CD4-positive, alpha-beta T cell treated with Interleukin-4 for 4 hours (primary cell): ENCODE measurements at places on chromosomes 1 and 21.

DNA sequence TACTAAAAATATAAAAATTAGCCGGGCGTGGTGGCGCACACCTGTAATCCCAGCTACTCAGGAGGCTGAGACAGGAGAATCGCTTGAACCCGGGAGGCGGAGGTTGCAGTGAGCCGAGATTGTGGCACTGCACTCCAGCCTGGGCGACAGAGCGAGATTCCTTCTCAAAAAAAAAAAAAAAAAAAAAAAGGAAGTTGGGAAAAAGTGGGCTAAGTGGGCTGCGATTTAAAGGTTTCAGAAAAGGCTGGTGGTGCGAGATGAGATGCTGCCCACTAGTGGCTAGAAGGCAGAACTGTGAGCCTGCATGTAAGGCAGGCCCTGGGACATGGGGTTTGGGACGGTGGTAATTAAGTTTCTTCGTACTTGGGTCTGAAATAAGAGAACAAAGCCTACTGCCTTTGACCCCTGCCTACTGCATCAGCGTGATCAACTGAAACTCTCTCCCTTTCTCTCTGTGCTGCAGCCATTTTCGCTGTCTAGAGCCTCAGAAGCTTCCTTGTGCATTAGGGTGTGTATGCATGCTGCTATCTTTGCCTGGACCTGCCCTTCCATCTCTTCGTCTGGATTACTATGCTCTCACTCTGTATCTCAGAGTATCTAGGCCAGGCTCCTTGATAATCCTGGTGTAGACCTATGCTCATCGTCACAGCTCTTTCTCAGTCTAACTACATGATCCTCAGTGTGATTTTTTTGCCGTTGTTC, 12.4 kb downstream of the FMOD start:
- peak; percentile 71 for DNase-seq

DNA sequence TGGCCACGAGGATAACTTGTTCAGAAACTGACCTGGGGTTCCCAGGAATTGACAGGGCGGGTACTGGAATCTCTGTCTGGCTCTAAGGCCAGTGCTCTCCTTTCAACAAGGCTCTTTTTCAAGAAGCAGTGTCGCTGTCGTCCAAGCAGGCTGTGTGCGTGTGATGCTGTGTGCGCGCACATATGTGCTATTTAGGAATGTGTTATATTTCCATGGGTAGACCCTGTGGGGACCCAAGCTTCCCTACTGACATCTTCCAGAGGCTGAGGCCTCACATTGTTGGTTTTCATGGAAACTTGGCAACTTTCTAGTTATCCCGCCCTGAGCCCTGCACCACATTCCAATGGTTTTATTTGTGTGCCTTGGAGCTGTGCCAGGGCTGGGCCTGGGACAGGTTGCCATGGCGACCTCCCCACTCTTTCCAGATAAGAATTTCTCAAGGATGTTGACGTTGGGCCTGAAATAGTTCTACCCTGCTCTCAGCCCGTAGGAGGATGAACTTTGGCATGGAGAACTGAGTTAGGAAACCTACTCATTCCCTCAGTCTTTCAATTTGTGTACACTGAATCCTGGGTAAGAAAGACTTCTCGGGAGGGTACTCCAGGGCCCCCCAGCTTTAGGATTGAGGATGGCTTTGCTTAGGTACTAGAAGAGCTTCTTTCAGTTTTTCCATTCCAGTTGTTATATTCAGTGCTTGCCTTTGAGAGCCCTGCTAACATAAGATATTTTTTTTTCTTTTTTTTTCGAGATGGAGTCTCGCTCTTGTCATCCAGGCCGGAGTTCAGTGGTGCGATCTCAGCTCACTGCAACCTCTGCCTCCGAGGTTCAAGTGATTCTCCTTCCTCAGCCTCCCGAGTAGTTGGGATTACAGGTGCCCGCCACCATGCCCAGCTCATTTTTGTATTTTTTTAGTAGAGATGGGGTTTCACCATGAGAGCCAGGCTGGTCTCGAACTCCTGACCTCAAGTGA, 38.8 kb upstream of the SRSF10 start:
- DNase-seq = no peak

GRCh38 chr21:23968722-23969647, 1638.3 kb downstream of the MRPL39 start:
- DNase-seq = peak; percentile 84

- DNase-seq = no peak
These were observed 198.4 kb downstream of the HHAT start for GRCh38 chr1:210527091-210527490.

DNA sequence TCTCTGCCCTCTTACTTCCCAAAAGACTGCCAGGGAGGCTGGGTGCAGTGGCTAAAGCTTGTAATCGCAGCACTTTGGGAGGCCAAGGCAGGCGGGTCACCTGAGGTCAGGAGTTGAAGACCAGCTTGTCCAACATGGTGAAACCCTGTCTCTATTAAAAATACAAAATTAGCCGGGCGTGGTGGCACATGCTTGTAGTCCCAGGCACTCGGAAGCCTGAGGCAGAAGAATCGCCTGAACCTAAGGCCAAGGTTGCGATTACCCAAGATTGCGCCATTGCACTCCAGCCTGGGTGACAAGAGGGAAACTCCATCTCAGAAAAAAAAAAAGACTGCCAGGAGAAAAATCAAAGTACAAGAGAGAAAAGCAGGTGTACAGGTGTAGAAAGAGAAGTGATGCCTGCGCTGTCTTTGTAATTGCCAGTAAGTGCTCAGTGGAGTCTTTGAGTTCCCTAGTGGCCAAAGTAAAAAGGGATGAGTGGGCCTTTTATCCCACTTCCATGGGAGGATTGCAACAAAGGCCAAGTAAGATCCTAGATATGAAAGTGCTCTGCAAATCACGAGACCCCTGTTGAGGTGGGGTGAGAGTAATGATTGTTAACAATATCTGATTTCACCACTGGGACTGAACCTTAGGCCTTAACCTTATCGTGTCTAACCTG, 94.7 kb upstream of the WNT4 start:
- no peak for DNase-seq
